ENCODE measurements at places on chromosomes 11 and 22. TPM values are rescaled to one million over a fixed set of nuclear protein-coding genes. Genes with fewer than 3 reads are reported as not detected.

DNA sequence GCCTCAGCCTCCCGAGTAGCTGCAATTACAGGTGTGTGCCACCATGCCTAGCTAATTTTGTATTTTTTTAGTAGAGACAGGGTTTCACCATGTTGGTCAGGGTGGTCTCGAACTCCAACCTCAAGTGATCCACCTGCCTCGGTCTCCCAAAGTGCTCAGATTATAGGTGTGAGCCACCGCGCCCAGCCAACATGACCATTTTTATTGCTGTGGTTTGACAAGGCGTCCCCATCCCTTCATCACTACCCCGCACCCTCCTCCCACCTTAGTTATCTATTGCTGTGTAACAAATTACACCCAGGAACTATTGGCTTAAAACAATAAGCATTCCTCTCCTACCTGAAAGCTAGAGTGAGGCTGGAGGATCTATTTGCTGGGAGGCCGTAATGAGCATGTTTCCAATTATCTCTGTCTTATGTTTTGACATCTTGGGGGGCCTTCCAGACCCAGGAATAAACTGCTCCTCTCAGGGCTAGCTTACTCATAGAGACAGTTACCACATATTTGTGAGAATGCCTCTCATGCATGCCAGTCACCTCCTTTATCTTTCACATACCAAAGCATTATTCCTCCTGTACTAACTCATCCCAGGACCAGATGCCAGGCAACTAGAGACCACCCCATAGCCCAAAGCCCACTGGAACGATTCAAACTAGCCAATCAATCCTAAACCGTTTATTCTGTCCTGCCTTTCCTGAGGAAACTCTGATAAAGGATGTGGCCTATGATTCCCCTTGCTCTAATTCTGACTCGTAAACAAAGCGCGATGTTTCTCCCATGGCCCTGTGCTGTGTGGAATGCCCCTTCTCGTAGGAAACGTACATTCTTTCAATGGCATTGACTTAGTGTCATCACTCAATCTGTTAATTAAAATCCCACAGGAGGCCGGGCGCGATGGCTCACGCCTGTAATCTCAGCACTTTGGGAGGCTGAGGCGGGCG, 19.4 kb downstream of the SNU13 start:
- DNase-seq = no peak

- no peak for DNase-seq
Observed at GRCh38 chr11:65964906-65965305, 3.4 kb downstream of the SART1 start.

The OR6T1 gene
- total RNA-seq = not detected

The GP1BB gene
- 0.90 TPM for total RNA-seq

The EED gene
- total RNA-seq = 13.7 TPM

The ADAMTS8 gene
- total RNA-seq = not detected

Measured in bronchial epithelial cell (primary cell).